Cardiac muscle cell (in vitro differentiated cells and primary cell): ENCODE measurements at places on chromosomes 4 and X. TPM values are rescaled to one million over a fixed set of nuclear protein-coding genes. Genes with fewer than 3 reads are reported as not detected.

DNA sequence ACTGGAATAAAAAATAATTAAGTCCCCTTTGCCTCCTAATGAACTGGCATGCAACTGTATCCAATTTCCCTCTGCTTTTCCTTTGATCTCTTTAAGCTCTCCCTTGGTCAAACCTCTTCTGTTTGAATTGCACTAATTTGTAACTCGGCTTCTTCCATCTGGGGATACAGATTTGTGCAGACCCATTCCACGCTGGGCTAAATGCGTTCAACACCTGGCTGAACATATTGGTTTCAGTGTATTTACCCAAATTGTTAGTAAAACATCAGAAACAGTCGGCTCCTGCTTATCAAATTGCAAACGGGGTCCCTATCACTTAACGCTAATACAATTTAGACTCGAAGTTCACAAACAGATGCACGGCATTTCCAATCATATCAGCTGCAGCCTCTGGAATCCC is 124.9 kb upstream of the TAPT1 start:
- no peak overlapping the region for H3K4me3 ChIP-seq
- no peaks in the 10 kb centered on the region for H3K27me3 ChIP-seq
- H3K4me1 ChIP-seq, result no peaks in the 10 kb centered on the region
- DNase-seq, result no peak

DNA sequence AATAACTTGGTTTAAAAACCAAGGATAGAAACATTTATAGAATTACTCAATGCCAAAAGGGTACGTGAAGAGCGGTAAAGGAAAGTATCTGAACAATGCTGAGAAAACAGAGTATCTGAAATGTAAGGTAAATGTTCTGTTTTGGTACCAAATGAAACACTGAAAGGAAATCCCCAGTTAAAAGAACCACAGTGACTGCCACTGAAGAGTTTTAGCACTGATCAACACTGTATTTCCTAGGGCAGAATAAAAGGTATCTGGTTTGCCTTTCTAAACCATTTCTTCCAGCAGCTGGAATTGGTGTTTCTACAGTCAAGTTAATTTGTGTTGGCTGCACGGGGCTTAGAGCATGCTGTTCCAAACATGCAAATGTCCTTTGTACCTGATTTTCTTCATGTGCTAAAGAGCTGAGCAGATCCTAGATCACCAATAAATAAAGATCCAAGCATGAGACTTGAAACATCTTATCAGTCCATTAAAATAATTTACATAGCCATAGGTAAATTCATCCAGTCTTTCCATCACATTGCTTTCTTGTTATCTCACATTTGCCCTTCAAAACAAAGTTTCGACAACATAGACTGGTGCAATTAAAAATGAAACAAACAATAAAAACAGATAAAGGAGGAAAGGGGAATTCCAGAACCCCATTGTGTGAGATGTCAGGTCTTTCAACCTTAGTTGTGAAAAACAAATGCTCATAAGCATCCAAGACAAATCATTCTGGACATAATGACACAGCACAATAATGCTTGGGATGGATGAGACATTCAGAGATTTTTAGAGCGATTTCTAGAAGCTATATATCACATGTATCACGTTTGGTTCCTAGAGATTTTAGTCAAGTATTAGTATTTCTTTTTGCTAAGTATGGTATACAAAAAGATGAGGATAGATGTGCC is 38.6 kb downstream of the MFAP3L start:
- DNase-seq, result no peak
- H3K36me3 ChIP-seq, result no peaks in the 10 kb centered on the region
- no peak overlapping the region for H3K4me3 ChIP-seq
- H3K4me1 ChIP-seq, result no peaks in the 10 kb centered on the region

DNA sequence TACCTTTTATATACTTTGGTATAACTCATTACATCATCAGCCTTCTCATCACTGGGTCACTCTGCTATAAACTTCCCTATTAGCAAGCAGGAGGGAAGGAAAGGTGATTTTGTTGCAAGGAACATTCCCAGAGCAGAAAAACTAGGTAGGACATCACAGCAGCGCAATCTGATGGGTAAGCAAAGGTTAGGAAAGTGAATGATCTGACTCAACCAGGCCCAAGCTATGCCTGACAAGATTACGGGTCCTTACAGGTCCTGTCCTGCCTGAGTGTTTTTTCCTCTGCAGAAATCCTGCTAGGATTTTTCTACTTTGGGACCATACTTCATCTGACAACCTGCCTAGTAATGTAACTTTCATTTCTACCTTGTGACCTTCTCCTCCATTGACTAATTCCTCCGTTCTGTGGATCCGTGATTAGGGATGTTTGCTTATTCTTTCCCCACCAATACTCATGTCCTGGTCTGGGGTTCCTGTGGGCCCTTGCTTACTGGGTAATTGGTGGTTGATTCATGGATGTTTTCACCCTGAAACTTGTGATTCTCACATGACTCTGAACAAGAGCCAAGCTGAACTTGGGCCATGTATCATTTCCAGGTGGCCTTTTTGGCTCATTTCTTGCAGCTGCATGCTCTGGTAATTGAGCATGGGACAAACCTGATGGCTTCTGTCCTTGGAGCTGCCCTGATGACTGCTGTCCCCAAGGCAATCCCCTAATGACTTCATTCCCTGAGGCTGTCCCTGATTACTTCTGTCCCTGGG is 111.9 kb upstream of the KIT start:
- peaks cover 19% of the 10 kb centered on the region for H3K4me1 ChIP-seq
- peaks cover 3% of the 10 kb centered on the region for H3K27me3 ChIP-seq
- no peak overlapping the region for H3K4me3 ChIP-seq
- DNase-seq, result no peak

DNA sequence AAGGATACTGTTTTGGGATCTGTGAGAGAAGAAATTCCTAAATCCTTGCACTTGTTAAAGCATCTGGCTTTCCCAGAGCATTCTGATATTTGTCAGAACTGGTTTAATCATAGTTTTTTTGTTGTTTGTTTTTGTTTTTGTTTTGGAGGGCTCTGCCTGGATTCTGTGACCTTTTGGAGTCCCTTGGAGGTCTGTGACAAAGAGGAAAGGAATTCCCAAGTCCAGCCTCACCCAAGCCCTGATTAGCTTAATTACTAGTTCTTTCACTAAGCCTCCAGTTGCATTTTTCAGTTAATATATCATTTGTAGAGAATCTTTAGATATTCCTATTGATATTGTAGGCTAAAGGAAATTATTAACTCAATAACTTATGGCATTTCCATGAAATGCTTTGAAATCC is 711 bp downstream of the ACE2 start:
- H3K36me3 ChIP-seq, result no peaks in the 10 kb centered on the region
- no peak overlapping the region for H3K27ac ChIP-seq
- DNase-seq, result no peak
- no peaks in the 10 kb centered on the region for H3K27me3 ChIP-seq
- peaks cover 17% of the 10 kb centered on the region for H3K4me1 ChIP-seq

DNA sequence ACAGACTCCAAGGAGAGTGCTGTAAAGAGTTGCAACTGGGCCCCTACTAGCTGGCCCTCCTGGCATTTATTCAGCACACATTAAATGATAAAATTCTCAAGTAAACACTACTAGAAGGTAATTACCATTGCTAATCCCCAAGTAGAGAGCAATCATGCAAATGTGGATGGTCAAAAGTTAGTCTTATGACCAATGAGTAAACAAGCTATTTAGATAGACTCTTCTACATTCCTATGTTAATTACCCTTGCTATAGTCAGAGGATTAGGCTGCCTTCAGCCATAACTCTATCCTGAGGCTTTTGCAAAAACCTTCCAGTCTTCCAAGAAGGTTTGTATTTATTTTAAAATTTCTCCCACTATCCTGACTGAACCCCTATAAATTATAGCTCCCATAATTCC is 28.3 kb upstream of the HPGD start:
- no peak overlapping the region for H3K4me3 ChIP-seq
- H3K27ac ChIP-seq, result no peak overlapping the region
- no peaks in the 10 kb centered on the region for H3K4me1 ChIP-seq
- no peak for DNase-seq
- no peaks in the 10 kb centered on the region for H3K27me3 ChIP-seq
- H3K36me3 ChIP-seq, result no peaks in the 10 kb centered on the region

SCOC gene
- 37.0 and 45.1 TPM in 2 replicates for total RNA-seq

NDNF gene
- total RNA-seq, result 4.8 and 9.3 TPM in 2 replicates
